C1 segment of cervical spinal cord (tissue), 14 donors: ENCODE measurements at places on chromosomes 5 and 9.
A peak's percentile ranks its signal among the peaks of the same experiment; 100 is the strongest.

DNA sequence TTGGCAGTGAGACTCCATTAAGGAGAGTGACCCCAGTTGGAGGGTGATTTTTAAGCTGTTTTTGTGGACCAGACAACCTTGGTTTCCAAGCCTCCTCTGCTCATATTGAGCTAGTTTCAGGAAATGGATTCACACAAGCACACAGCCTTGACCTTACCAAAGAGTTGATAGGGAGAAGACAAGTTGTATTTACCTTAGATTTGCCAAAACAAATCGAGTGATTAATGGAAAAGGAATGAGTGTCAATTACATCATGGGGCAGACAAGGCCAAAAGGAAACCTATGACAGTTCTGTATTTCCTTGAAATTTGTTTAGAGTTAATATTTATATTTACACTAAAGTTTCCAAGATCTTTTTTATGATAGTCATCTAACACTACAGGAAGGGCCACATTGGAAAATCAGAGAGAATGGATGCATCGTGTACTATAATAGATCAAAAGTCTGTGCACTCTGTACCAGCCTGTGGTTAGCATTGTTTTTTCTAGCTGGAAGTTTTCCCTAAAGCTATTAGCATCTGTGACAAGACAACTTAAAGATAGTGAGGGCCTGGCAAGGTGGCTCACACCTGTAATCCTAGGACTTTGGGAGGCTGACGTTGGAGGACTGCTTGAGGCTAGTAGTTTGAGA, 86.0 kb upstream of the FER start:
- DNase-seq = no peak

- DNase-seq = no peak
These were observed 131.5 kb downstream of the ERCC6L2 start for GRCh38 chr9:96006961-96007360.

- DNase-seq = no peak
These were observed 54.1 kb upstream of the ALDH1A1 start for GRCh38 chr9:73006986-73007385.

- DNase-seq = peak; percentile 29
These were observed 12.0 kb downstream of the GPSM1 start for GRCh38 chr9:136339173-136339957.

DNA sequence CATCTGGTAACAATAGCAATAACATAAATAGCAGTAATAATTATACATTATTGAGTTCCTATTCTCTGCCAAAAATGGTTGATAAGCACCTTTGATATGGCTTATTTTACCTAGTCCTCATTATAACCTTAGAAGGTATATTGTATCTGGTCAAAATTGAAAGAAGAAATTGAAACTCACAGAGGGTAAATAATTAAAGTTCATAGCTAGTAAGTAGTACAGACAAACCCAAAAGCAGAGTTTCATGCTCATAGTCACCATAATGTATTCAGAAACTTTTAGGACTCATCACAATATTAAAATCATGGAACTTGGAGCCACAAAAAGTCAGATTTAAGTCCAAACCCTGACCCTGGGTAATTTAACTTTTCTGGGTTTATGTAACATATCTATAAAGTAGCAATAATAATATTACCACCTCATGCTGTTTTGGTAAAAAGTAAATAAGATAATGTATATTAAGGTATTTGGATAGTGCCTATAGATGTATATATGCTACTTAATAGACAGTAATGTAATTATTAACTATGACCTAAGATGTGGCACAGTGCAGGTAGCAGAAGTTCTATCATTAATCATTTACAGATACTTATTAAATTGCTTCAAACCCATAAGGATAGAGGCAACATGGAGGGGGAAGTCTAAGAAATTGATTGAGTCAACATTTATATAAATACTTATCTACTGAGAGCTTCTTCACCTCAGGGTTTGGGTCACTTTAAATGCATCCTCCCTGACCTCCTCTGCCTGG, 32.4 kb downstream of the STK32A start:
- DNase-seq = no peak

GRCh38 chr5:136590581-136590980, 225.2 kb upstream of the TRPC7 start:
- no peak for DNase-seq

GRCh38 chr5:107567901-107568671, 102.7 kb downstream of the EFNA5 start:
- DNase-seq = no peak

DNA sequence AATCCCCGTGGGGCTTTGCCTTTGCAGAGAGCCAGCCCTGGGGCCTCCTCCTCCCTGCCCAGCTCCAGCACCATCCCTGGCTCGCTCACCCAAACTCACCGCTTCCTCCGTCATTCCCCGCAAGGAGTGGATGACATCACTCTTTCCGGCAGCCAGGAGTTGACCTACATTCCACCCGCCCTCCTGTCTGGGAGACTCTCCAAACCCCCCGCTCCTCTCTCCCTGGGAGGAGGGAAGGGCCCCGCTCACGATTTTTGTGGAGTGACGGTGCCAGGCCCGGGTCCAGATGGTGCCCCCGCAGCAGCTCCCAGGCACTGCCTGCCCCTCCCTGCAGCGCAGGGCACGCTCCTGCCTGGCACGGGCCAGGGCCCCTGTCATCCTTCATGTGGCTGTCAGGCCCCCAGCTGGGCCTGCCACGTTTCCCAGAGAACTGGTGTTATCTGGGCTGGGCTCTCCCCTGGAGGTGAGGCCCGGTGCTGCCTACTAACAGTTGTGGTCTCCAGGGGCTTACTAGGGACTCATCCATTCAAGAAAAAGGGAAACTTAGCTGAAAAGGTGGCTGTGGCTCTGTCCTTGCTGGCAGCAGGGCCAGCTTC, 52.3 kb downstream of the NTNG2 start:
- peak; percentile 74 for DNase-seq

GRCh38 chr9:76996700-76997099, 22.8 kb upstream of the FOXB2 start:
- DNase-seq = no peak

GRCh38 chr9:26437056-26437711, 455.4 kb downstream of the CAAP1 start:
- no peak for DNase-seq

- no peak for DNase-seq
These were observed 99.8 kb downstream of the NFIB start for GRCh38 chr9:14214065-14214684.

DNA sequence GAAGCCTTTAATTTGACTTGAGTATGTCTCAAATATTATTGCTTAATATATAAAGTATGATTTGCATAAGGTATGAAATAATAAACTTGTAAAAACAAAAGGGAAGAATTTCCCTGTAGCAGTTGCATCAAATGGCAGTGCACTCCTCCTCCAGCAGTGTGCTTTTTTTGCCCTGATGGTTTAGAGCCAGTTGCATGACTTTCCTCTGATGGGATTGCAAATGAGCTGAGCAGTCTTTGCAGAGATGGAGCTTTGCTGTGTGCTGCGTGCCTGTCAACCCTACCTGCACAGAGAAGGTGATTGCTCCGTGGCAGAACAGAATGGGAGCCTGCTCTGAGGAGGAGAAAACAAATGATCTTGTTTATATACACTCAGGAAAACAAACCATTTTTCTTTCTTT, 22.7 kb upstream of the CATSPER3 start:
- no peak for DNase-seq

GRCh38 chr5:148398698-148399121, 15.0 kb downstream of the FBXO38 start:
- DNase-seq = no peak

- no peak for DNase-seq
These were observed 138.5 kb upstream of the TYRP1 start for GRCh38 chr9:12554636-12555035.

- no peak for DNase-seq
These were observed 126.2 kb downstream of the MAPKAP1 start for GRCh38 chr9:125580701-125581286.

DNA sequence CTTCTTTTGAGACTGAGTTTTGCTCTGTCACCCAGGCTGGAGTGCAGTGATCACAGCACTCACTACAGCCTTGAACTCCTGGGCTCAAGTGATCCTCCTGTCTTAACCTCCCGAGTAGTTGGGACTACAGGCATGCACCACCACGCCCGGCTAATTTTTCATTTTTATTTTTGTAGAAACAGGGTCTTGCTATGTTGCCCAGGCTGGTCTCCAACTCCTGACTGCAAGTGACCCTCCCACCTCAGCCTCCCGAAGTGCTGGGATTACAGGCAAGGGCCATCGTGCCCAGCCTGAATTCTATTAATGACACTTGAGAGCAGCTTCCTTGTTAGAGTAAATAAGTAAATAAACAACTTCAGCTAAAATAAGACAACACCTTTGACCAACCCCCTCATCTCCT, 12.3 kb downstream of the ROR2 start:
- no peak for DNase-seq

DNA sequence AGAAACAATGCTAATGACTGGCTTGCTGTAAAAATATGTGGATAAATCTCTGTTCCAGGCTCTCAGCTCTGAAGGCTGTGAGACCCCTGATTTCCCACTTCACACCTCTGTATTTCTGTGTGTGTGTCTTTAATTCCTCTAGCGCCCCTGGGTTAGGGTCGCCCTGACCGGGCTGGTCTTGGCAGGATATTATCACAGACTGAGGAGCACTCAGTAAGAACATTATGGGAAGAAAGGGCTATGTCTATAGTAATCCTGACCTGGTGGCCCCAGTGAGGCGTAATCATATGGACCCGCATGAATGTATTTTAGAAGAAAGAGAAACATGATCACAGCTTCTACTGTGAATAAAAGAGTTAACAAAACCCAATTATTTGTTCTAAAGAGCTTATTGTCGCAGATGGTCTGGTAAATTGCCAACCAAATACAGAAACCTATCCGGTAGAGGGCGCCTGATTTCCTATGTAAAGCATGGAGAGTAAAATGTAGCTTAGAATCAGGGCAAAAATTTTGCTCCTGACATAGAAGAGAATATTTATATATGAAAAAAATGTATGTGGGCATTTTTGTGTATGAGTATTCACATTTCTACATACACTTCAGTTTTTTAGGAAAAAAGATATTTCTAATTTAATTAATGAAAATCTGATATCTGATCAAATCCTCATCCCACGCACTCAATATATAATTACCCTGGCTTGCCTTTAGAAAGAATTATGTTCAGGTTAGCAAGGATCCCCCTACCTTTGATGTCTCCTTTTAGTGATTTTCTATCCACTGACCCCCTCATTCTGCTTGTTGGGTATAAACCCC, 5.8 kb upstream of the IFNA1 start:
- peak; percentile 12 for DNase-seq

DNA sequence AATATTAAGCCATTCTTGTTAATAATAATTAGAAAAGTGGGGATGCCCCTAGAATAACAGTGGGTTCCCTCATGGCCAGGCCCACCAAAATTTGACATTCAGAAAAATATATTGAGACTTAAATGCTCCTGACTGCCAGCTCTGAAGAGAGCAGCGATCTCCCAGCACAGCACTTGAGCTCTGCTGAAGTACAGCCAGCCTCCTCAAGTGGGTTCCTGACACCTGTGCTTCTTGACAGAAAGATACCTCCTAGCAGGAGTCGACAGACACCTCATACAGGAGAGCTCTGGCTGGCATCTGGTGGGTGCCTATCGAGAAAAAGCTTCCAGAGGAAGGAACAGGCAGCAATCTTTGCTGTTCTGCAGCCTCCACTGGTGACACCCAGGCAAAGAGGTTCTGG, 261.5 kb downstream of the DTWD2 start:
- no peak for DNase-seq

DNA sequence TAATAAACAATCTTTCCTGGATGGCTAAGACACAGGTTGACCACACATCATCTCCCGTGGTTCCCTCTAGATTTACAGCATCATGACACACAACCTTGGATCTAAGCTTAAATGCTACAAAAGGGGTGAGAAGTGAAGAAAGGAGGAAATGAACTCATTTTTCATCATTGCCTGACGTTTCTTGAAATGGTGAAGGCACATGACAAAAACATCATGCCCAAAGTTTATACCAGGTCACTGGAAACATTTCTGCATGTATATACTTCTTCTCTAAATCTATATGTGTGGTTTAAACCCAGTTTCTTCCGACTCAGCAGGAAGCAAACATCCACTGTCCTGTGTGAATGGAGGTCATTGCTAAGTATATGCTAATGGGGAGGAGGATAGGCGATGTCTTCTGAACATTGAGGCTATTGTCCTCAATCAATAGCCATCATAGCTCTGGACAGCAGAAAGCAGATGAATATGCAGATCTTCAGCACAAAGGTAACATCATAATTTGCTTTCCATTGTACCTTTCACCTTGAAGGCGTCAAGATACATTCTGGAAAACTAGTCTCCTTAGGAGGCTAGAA, 137.4 kb downstream of the MED27 start:
- no peak for DNase-seq

GRCh38 chr5:51382521-51383130, 622 bp upstream of the ISL1 start:
- DNase-seq = no peak

GRCh38 chr5:65382582-65382981, 99.1 kb downstream of the ADAMTS6 start:
- no peak for DNase-seq

DNA sequence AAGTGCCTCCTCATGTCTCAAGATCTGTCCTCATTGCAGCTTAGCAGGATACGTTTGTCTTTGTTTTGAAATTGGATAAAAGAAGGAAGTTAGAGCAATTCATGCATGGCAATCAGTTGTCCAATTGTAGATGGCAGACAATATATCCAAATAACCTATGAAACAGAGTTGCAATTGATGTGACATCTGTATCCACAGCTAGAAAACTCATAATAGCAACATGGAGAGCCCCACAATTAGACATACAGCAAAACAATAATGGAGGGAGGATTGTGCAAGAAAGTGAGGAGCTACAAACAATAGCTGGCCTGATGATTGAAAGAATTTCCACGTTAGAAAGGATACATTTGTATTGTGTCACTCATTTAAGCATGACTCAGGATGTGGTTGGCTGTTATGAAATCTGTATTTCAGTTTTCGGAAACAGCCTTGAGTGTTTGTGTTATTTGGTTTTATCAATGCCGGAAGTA, 132.0 kb downstream of the FAM174A start:
- DNase-seq = no peak

DNA sequence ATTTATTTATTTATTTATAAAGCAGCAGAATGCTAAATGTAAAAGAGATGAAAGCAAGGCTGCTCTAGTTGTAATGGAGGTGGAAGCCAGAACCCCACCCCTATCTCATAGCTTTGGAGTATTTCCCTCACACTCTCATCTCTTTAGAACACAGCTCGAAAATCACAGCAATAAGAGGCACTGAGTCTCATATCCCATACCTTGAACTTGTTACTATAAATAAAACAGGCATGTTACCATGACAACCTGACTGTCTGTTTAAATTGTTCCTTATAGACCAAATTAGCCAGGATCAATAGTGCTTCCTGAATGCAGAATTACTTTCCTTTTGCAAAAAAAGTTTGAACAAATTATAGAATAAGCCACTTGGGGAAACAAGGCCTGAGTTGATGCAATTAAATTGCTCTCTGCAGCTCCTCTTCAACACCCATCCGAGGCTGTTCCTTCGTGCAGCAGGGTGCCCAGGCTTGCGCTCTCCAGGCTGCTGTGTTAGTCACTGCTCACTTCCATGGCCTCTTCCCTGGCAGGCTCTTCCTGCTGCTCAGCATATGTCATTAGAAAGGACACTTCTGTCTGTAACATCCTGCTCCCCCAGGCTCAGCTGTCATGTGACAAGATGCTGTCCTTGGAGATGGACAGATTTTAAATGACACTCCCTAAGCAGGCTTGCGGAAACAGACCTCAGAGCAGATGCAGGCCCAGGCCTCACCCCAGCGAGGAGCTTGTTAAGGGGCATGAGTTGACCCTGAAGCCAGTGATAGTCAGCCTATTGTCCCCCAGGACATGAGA, 120.2 kb downstream of the CARTPT start:
- no peak for DNase-seq
